Central memory CD8-positive, alpha-beta T cell (primary cell): ENCODE measurements at places on chromosomes 4 and X.

GRCh38 chr4:106584337-106584989, 215.9 kb upstream of the GIMD1 start:
- no peaks in the 10 kb centered on the region for H3K4me1 ChIP-seq
- H3K27ac ChIP-seq = no peak overlapping the region
- no peak for DNase-seq
- no peak overlapping the region for H3K4me3 ChIP-seq

DNA sequence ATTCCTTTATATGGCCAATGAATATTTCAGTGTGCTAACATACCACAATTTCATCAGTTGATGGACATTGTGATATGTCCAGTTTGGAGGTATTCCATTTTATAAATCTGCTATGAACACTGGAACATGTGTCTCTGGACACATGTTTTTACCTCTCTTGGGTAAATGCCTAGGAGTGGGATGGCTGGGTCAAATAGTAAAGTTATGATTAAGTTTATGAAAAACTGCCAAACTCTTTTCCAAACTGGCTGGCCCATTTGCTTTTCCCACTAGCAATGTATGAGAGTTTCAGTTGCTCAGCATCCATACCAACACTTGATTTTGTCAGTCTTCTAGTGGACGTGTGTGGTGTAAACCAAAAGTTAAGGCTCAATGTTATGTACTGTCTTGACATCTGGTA, 40.5 kb downstream of the CEP44 start:
- no peak for DNase-seq
- no peaks in the 10 kb centered on the region for H3K4me1 ChIP-seq
- H3K27me3 ChIP-seq = no peaks in the 10 kb centered on the region

- H3K4me1 ChIP-seq = peaks cover 8% of the 10 kb centered on the region
- peak overlapping the region; percentile 93 for H3K27ac ChIP-seq
- H3K27me3 ChIP-seq = no peaks in the 10 kb centered on the region
- no peak for DNase-seq
Observed at GRCh38 chrX:149937871-149938426, 342 bp downstream of the EOLA2 start.

DNA sequence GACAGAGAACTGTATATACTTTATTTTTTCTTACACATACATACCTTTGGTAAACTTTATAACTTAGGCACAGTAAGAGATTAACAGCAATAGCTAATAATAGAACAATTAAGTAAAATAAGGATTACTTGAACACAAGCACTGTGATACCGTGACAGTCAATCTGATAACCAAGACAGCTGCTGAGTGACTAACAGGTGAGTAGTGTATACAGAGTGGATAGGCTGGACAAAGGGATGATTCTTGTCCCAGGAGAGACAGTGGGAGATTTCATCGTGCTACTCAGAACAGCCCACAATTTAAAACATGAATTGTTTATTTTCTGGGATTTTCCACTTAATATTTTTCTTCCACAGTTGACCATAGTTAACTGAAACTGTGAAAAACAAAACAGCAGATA, 411.8 kb downstream of the PPP1R2C start:
- H3K36me3 ChIP-seq = no peaks in the 10 kb centered on the region
- H3K4me3 ChIP-seq = no peak overlapping the region
- H3K27ac ChIP-seq = no peak overlapping the region
- no peak for DNase-seq

DNA sequence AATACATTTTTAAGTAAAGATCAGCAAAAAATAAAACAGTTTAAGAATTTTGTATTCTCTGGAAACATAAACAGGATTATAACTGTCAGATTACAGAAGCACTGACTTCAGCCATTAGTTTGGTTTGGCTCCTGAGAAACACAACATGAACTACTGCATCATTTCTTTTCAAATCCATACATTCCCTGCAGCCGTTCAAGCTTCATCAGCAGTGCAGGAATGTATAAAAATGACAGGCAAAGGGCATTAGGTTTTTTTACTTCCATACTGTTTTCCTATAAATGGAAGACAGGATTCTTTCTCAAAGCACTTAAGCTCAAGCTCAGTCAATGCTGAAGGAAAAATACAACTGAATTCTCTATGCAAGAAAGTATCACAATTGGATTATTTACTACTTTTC, 4.2 kb upstream of the MAB21L2 start:
- no peak for DNase-seq
- no peak overlapping the region for H3K27ac ChIP-seq
- peaks cover 3% of the 10 kb centered on the region for H3K36me3 ChIP-seq
- H3K4me1 ChIP-seq = peaks cover 22% of the 10 kb centered on the region
- no peaks in the 10 kb centered on the region for H3K27me3 ChIP-seq

DNA sequence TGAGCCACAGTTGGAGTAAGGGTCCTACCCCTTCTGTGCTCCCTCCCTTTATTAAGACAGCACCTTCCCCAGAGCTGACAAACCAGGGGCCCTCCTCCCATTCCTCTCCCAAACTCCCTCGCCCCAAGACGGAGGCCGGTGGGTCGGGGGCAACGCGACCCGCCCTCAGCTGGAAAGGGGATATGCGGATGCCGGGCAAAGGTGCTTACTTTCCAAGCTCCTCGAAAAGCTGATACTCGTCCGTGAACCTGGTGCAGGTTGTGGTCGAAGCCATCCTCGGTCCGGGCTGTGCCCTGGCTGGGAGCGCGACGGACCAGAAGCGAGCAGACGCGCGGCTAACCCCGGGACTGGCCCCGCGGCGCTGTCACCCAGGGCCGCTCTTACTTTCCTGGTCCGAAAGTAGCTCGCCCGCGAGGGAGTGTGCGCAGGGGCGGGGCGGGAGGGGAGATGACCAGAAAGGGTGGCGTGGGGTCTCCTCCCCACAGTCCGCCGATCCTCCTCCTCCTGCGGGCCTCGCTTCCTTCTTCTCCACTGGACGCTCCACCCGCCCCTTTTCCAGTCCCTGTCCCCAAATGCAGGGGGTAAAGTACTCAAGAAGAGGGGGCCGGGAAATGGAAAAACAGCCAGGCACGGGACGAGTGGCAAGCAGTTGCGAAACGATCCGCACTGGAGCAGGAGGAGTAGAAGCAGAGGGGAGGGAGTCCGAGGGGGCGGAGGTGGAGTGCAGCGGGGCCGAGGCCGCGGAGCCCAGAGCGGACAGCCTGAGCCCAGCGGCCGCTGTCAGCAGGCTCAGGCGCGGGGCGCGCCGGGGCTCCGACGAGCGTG, 531 bp downstream of the CAMK2D start:
- DNase-seq = no peak
- H3K4me3 ChIP-seq = peak overlapping the region; percentile 94
- no peaks in the 10 kb centered on the region for H3K27me3 ChIP-seq
- peaks cover 24% of the 10 kb centered on the region for H3K36me3 ChIP-seq

DNA sequence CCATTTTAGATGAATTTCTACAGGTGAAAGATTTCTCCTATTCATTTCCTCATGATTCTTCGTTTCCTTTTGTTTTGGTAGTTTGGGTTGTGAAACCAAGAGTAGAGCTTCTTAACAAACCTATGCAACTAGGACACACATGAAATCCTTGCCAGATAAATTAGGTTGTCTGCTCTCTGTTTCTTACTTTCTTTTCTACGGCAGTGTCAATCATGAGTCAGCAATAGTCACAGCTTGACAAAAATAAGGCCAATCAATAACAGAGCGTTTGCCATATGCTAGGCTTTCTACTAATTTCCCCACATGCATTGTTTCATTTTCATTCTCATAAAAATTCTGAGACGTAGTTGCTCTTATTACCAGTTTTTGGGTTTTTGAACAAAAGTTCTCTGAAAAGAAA, 20.3 kb downstream of the CLRN2 start:
- DNase-seq = no peak
- H3K4me3 ChIP-seq = no peak overlapping the region
- no peak overlapping the region for H3K27ac ChIP-seq
- H3K27me3 ChIP-seq = peaks cover 10% of the 10 kb centered on the region

DNA sequence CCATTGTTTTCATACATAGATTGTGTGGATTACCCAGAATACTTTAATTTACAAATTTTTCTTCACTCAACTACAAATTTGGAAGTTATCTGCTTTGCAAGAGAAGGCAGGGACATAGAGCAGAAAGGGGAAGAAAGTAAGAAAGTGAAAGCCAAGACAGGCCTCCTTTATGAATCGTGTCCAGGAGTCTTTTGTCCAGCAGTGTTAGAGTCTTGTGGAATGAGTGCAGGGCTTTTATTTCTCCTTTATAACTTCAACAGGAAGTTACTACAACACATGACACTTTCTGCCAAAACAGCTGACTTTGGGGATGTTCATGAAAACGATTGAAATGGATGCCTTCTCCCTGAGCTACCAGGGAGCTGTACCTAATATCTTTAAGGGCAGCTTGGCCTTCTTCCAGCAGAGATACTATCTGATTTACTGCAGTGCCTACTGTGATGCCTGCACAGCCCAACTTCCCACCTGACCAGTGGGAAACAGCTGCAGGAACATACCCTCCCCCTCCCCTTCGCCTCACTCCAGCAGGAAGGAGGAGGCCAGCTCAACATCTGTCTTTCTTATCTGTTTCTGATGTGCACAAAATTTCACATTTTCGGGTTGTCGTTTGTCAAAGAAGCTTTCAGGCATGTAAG, 557.7 kb upstream of the SLIT2 start:
- H3K27ac ChIP-seq = no peak overlapping the region
- no peaks in the 10 kb centered on the region for H3K4me1 ChIP-seq
- H3K4me3 ChIP-seq = no peak overlapping the region

DNA sequence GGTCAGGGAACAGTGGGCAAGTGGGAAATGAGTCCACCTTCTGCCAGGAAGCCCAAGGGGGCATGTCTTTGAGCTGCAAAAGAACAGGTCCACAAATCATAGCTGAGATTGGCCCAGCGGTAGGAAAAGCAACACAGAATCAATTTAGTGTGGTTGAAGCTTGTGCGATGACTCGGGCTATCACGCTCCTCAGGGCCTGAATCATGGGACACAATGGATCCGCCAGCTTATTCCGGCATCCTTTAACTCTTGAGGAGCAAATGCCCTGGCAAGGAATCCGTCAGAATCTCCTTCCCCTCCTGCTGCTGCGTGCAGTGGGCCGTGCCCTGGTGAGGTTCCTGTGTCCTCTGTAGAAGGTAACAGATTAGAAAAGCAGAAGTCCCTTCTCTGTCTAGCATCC, 98.0 kb downstream of the RELL1 start:
- H3K4me1 ChIP-seq = no peaks in the 10 kb centered on the region
- H3K4me3 ChIP-seq = no peak overlapping the region
- H3K36me3 ChIP-seq = no peaks in the 10 kb centered on the region

- no peak overlapping the region for H3K27ac ChIP-seq
- no peaks in the 10 kb centered on the region for H3K4me1 ChIP-seq
- no peaks in the 10 kb centered on the region for H3K36me3 ChIP-seq
- H3K27me3 ChIP-seq = no peaks in the 10 kb centered on the region
Observed at GRCh38 chrX:21469071-21469470, 94.9 kb downstream of the CNKSR2 start.

- peaks cover 10% of the 10 kb centered on the region for H3K27me3 ChIP-seq
- H3K36me3 ChIP-seq = no peaks in the 10 kb centered on the region
- H3K4me1 ChIP-seq = no peaks in the 10 kb centered on the region
- H3K4me3 ChIP-seq = no peak overlapping the region
- DNase-seq = no peak
Observed at GRCh38 chr4:14917298-14917633, 85.0 kb upstream of the CPEB2 start.

- no peaks in the 10 kb centered on the region for H3K36me3 ChIP-seq
- H3K27ac ChIP-seq = no peak overlapping the region
- no peak for DNase-seq
- H3K27me3 ChIP-seq = peaks cover 26% of the 10 kb centered on the region
Observed at GRCh38 chrX:50779694-50780093, 34.3 kb downstream of the SHROOM4 start.

DNA sequence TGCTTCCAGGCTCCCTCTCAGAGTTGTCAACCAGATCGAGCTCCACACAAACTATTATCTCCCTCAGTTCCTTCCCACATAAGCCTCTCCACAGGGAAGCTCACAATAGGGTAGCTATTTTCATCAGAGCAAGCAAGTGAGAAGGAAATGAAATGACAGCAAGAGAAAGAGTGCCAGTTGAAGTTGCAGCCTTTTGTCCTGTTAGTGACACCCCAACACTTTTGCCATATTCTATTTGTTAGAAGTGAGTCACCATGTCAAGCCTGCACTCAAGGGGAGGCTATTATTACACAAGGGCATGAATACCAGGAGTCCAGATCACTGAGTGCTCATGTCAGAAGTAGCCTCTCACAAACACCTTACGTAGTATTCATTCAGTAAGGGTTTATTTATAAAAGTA, 266.3 kb upstream of the NOCT start:
- no peaks in the 10 kb centered on the region for H3K4me1 ChIP-seq
- H3K27me3 ChIP-seq = no peaks in the 10 kb centered on the region
- no peak overlapping the region for H3K4me3 ChIP-seq
- H3K36me3 ChIP-seq = peaks cover 2% of the 10 kb centered on the region
- no peak overlapping the region for H3K27ac ChIP-seq
